H4 (cell line): ENCODE measurements at places on chromosomes 4 and X. TPM values are rescaled to one million over a fixed set of nuclear protein-coding genes. Genes with fewer than 3 reads are reported as not detected.

GRCh38 chrX:51893931-51894696 lies 691 bp downstream of the MAGED1 start:
- DNase-seq = peak; percentile 20

DNA sequence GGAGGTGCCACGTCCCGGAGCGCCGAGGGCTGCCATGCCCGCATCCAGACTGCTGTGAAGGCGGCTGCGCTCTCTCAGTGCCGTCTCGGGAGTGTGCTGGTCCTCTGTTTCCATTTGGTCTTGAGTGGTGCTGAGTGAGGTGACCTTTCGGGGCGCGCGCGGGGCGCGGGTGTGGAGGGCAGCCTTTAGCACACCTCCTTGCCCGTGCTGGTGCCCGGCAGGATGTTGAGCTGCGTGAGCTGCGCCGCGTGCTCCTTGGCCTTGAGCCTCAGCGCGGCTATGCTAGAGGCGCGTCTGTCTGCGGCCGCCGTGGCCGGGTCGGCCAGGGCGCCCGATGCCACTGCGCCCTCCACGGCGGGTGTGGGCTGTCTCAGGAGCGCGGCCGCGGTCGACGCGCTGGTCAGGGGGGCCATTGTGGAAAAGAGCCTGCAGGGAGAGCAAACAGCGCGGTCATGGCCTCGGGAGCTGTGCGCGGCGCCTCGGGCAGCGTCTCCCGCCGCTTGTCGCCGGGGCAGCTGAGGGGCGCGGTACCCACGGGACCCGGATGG lies 11.2 kb downstream of the ARX start:
- no peak for DNase-seq

GRCh38 chr4:127558489-127559407 lies 74.0 kb upstream of the INTU start:
- DNase-seq = no peak

DNA sequence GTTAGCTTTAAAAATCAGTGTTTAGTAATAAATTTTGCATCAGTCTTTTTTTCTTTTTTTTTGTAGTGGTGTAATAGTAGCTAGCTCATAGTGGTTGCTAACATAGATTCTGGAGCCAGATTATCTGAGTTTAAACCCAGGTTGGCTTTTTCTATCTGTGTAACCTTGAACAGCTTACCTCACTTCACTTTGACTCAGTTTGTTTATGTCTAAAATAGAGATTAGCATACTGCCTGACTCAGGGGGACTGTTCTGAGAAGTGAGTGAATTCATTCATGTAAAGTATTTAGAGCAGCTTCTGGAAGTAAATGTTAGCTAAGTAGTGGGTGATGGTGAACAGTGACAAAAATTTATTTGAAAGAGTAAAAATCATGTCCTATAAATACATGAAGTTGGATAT lies 32.9 kb downstream of the CPEB2 start:
- DNase-seq = peak; percentile 20

DNA sequence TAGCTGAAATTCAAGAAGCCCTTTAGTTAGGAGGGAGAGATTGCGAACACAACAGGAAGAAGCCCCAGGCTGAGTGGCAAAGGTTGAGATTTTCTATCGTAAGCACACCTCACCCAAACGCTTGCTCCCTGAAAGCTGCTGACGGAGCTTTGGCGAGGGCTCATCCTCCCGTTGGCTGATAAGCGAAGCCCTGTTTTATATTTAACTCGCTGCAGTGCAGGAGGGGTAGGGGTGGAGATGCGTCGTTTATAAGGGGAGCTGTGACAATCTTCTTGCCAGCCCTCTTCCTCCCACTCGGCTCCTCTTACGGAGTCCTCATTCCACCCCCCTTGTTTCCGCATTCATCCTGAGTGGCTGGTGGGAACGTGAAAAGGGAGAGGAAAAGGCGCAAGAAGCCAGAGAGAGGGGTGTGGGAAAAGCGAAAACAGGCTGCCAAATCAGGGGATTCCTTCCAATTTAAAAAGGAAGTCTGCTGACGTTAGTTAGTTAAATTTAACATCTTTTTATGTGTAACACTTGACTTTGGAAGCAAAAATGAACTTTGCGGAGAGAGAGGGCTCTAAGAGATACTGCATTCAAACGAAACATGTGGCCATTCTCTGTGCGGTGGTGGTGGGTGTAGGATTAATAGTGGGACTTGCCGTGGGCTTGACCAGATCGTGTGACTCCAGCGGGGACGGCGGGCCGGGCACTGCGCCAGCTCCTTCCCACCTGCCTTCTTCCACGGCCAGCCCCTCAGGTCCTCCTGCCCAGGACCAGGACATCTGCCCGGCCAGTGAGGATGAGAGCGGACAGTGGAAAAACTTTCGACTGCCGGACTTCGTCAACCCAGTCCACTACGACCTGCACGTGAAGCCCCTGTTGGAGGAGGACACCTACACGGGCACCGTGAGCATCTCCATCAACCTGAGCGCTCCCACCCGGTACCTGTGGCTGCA lies at the start of gene ENPEP:
Gene ENPEP (plus strand): TSS at position 275 of the 938 bp plus-strand sequence. CDS start 260 bp downstream, at position 535.
- no peak for DNase-seq

- no peak for DNase-seq
Observed at GRCh38 chrX:145563159-145563558, 254.5 kb upstream of the SLITRK2 start.

GRCh38 chrX:8939322-8939721 lies 94.6 kb downstream of the FAM9B start:
- DNase-seq = no peak

DNA sequence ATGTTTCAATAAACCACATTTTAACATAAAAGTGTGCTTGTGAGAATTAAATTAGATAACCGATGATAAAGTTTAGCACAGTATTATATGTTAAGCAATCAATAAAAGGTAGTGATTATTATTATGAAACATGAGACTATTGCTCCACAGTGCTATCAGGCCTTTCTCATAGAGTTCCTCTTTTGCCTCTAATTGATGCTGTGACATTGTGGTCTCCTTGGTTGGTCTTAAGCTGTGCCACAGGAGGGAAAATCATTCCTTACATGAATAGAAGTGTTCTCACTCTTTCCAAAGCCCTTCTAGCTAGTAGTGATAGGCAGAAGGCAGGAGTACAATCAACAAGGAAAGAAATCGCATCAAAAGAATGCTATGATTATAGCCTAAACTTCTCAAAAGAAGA lies 9.2 kb upstream of the PDHA2 start:
- no peak for DNase-seq

- no peak for DNase-seq
Observed at GRCh38 chr4:169100670-169101101, 90.6 kb upstream of the CBR4 start.

DNA sequence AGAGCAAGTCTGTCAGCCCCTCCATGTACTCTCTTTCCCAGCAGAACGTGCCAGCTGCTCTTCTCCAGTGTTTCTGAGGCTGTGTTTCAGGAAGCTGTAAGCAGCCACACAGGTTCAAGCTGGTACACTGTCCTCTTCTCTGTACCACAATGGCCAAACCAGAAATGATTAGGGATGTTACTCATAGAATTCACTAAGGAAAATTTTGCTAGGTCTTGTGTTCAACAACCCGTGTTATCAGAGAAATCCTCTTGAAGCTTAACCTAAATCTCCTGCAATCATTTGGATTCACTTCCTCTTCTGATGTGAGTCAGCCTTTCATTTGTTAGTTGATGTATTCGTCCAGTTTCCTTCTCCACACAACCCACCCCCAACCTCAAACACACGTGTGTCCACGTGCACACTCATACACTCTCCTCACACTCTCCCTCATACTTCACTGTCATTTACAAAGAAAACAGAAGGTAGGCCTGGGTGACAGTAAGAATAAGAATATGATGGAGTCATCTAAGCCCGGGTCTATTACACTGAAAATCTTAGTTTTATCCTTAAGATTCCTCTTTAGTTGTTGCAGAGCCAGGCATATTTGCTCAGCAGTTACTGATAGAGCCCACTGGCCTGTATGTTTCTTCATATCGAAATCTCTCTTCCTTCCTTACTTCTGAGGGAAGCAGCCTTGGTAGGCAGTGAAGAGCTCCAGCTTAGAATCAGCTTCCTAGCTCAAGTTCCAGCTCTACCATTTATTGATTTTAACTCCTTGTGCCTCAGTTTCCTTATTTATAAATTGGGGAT lies 63.4 kb downstream of the DCUN1D4 start:
- DNase-seq = no peak

GRCh38 chr4:88549815-88550214 lies 26.2 kb upstream of the PYURF start:
- no peak for DNase-seq

DNA sequence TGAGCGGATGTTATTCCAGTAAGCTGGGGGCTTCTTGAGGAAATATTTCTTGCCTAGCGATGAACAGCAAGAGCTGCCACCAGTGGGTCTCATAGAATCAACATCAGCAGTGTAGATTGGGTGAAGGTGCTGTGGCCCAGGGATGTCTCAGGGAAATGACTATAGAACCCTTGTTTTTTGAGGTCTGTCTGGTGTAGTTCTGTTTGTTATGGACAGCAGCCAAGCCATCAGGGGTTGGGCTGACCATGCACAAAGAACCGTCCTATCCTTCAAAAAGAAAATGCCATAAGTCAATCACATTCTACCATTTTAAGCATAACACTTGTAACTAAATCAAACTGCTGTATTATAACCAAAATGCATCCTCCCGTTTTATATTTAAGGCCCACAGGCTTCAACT lies 17.3 kb upstream of the C1GALT1C1 start:
- no peak for DNase-seq

DNA sequence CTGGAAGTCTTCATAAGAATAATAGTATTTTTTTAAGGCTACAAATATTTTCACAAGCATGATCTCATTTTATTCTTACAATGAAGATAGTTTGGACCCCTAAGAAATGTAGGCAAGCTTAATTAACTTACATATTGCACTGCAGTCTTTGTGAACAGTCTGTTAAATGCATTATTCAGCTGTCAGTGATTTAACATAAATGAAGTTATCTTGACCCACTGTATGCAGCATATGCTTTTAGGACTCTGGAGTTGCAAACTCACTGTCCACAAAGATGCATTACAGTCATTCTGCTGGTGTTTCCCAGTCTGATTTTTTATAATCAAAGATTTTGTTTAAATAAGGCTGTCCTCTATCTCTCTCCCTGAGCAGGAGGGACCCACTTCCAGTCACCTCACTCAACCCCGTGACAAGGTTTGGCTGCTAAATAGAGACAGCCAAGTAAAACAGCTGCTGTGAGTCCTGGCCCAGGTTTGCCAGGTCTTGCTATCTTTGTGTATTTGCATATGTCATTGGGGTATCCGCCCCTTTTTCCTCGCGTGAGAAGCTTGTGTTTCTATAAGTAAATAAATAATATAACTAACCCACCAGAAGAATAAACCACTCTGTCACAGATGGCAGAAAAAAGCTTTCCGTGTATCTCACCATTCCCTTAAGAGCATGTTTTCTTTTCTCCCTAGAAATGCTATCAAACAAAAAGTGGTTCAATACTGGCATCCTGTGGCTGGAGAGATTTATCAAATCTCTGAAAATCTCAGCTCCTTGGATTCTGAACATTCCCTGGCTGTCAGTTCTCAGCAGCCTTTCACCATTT lies 67.0 kb downstream of the SLC7A11 start:
- DNase-seq = no peak

GRCh38 chrX:79440336-79440735 lies 73.2 kb upstream of the ITM2A start:
- no peak for DNase-seq

DNA sequence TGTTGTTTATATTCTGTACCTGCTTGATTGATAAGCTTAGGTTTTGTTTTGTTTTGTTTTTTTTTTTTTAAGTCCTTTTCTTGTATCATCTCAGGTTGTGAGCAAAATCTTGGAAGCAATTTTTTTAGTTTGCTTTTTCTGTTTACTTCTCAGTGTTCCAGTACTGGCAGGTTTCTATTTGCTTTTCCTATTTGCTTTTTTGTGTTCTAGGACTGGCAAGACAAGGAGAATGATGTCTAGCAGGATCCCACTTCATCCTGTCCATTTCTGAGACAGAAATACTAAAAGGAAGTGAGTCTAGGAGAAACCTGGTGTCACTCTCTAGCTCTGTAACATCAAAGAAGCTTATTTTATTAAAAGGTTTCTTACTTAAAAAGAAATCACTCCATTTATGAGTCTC lies 15.6 kb downstream of the CXCL13 start:
- DNase-seq = no peak

GRCh38 chr4:5770051-5770450 lies 59.0 kb downstream of the EVC start:
- DNase-seq = no peak

DNA sequence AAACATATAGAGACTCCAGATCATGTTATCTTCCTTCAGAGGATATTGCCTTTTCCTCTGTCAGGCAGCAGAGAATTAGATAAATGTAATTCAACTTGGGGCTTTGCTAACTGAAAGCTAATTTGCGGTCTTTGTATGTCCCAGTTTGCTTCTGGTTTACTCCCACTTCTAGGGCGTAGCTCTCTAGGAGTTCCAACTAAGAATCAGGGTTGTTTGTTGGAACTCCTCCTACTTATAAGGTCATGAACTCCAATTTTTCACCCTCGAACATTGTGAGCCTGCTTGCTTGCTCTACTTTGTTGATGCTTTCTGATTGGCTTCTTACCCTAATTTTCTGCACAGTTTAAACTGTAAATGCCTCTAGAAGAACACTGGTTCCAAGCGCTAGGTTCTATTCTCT lies 66.1 kb downstream of the FMR1NB start:
- DNase-seq = no peak

GRCh38 chr4:173910891-173911290 lies 372.6 kb downstream of the FBXO8 start:
- DNase-seq = no peak

GRCh38 chr4:53461244-53461643 lies 83.8 kb downstream of the FIP1L1 start:
- no peak for DNase-seq

DNA sequence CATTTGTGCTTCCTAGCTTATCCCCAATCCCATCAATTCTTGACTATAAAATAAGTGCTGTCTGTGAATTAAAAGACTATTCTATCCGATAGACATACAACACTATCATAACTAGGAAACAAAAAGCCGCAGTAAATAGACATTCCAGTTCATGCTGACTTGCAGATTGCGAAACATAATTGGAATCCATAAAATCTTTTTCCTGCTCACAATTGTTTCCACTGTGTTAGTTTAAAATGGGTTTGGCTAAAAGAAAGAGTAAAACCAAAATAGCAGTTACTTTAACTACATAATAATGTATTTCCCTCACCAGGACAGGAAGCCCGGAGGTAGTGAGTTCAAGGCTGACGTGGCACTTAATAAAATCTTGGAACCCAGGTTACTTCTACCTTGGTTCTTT lies 17.2 kb downstream of the SMIM31 start:
- no peak for DNase-seq

DNA sequence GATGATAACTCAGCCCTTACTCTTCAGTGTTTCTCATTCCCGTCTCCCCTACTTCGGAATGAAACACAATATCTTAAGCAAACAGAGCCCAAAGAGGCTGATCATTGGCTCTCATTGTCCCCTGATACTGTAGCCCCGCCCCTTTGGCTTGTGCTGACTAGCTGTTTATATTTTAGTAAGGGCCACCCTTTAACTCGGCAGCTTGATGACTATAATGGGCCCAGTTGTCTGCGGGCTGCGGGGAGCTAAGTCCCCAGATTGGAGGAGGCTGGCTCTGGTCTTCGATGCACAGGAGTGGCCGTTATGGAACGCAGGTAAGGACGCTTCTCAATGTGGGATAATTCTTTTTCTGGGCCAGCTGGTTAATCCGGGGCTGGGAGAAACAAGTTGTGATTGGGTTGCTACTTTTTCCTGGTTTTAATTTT lies at the start of gene TRIM2:
Gene TRIM2 (plus strand): TSS at position 197 of the 425 bp plus-strand sequence. CDS start 88 bp downstream, at position 285.
- peak; percentile 69 for DNase-seq

GRCh38 chr4:34469516-34469915 lies 1774.8 kb downstream of the ARAP2 start:
- no peak for DNase-seq

The CCDC160 gene
- 0.15 and 0.27 TPM in 2 replicates for total RNA-seq

The LIAS gene
- total RNA-seq = 13.6 and 16.6 TPM in 2 replicates

The LINC00632 gene
- 0.54 and 1.5 TPM in 2 replicates for total RNA-seq

The FAM9B gene
- not detected in 2 replicates for total RNA-seq
